CD4-positive, alpha-beta T cell treated with Interferon gamma for 1 hour (primary cell): ENCODE measurements at places on chromosomes 4 and X.

- no peak for DNase-seq
These were observed 39.5 kb downstream of the RAP1GDS1 start for GRCh38 chr4:98300706-98301105.

DNA sequence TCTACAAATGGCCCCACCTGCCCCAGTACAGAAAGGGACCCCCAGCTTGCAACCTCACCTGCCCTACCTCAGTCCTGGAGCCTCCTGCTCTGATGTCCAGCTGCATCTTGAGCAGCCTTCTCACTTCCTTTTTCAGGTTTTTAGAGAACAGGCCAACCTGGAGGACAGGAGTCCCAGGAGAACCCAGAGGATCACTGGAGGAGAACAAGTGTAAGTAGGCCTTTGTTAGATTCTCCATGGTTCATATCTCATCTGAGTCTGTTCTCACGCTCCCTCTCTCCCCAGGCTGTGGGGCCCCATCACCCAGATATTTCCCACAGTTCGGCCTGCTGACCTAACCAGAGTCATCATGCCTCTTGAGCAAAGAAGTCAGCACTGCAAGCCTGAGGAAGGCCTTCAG lies 3.6 kb downstream of the MAGEA11 start:
- DNase-seq: no peak

DNA sequence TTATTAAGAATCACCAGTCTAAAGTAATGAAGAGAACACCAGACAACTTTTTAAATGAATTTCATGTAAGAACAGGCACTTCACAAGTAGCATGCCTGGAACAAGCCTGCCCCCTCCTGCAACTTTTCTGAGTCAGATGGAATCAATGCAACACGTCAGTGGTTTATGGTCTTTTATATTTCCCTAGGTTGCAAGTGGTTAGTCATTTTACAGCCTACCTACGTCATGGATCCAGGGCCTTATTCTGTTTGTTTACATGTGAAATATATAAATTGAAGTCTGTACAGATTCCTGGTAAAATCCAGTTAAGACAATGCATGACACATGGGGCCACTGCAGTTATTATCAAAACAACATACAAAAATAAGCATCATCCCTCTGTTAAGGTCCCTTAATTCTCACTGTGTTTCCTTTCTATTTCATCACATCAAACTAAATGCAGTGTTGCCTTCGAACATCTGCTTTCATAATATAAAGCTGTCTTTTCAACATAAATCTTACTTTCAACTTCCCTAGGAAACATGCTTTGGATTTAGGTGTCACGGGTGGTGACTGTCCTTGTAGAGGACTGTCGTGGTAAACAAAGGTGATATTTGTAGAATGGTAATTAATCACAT lies 309.3 kb downstream of the FRMPD4 start:
- DNase-seq: no peak

DNA sequence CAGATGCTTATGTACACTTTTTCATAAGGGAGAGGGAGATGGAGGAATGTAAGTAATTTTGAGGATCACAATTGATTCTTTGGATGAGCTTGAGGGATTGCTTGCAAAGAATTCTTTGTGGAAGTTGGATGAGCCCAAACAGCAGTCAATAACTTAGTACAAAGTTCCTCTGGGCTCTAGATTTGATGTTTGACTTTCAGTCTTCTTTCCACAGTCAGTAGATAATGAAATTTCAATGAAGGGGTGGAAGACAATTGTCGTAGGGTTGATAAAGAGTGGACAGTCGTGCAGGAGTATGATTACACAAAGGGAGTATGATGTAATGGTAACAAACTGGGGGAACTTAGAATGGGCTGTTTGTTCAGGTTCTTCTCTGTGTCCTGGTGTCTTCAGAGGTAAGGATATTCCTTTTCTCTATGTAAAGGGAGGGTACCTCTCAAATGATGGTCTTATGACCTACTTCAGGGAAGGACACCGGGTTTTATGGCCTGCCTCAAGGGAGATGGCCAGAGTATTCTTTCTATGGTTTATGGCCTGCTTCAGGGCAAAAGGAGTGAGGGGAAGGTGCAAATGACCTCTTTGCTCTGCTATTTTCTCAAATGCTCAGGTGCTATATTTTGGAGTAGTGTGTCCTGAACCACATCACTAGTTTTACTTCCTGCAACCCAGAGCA lies 1.7 kb upstream of the ABRAXAS1 start:
- no peak for DNase-seq

DNA sequence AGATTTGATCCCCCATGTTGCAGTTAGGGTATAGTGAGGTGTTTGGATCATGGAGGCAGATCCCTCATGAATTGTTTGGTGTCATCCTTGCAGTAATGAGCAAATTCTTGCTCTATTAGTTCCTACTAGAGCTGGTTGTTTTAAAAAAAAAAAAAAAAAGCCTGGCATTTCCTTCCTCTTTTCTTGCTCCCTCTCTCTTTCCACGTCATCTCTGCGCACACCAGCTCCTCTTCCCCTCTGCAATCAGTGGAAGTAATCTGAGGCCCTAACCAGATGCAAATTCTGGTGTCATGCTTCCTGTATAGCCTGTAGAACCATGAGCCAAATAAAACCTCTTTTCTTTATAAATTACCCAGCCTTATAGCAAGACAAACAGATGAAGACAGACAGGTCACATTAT lies 24.5 kb downstream of the WDR17 start:
- peak; percentile 38 for DNase-seq

GRCh38 chr4:137531986-137532868 lies at the start of gene PCDH18:
Gene PCDH18, minus strand, starts transcription at chr4:137532494. Its CDS starts 406 bp downstream, at chr4:137532088.
- DNase-seq: no peak
